ENCODE measurements at places on chromosomes 12 and 14.

DNA sequence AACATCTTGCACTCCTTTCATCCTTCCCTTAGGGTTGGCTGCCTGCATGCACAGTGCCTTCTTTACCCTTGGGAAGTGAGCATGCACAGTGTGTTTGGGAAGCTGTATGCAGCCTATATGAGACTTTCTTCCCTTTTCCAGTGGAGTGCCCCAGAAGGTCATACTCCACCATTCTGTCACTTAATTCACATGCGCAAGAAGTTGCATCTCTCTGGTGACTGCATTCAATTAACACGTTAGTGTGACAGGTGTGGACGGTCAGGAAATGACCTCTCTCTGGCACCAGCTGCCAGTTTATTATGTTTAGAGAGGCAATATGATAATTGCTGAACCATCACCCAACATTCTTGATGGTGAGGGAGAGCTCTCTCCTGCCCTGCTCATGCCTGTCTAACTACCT is 770.0 kb downstream of the FLRT2 start:
- DNase-seq: no peak

GRCh38 chr12:62649412-62650138 is 182.9 kb downstream of the MON2 start:
- no peak for DNase-seq

- no peak for DNase-seq
Measured at GRCh38 chr12:252636-253035, 10.0 kb downstream of the SLC6A13 start.

DNA sequence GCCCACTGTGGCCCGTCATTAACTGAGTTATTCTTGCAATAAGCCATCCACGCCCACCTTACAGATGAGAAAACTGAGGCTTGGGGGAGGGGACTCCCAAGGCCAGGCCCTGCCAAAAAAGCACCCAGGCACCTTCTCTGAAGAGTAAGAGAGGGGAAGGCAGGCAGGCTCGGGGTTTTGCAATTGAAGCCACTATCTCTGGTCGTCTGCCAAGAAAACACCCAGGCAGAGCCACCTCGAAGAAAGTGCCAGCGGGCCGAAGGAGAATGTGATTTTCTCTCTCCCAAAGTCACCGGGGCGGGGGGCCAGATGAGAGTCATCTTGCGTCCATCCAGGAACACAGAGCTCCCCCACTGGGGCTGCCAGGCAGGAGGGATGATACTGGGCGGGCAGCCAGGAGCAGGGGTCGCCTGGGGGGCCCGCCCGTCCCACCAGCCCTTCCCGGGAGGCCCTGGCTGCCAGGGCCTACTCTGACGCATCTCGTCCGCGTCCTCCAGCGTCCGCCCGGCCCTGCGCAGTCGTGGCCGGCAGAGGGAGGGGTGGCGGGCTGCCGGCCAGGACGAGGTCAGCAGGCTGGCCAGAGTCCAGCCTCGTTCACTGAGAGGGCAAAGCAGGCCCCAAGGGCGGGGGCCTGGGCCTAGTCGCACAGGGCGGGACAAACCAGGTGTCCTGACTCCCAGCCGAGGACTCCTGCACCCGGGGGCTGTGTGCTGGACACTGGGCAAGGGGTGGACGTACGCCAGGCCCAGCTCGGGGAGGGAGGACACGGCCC is 74.3 kb downstream of the RFLNA start:
- DNase-seq: no peak

DNA sequence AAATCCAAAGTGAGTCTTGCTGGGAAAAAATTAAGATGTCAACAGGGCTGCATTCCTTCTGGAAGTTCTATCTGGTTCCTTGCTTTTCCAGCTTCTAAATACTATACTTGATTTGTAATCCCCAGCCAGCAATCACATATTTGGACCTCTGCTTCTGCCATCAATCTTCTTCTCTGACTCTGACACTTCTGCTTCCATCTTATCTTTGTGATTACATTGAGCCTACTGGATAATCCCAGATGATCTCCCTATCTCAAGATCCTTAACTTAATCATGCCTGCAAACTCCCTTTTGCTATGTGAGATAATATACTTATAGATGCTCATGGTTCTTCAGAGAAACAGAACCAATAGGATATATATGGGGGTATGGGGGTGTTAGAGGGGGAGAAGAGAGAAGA is 49.9 kb upstream of the ZDHHC17 start:
- DNase-seq: no peak

DNA sequence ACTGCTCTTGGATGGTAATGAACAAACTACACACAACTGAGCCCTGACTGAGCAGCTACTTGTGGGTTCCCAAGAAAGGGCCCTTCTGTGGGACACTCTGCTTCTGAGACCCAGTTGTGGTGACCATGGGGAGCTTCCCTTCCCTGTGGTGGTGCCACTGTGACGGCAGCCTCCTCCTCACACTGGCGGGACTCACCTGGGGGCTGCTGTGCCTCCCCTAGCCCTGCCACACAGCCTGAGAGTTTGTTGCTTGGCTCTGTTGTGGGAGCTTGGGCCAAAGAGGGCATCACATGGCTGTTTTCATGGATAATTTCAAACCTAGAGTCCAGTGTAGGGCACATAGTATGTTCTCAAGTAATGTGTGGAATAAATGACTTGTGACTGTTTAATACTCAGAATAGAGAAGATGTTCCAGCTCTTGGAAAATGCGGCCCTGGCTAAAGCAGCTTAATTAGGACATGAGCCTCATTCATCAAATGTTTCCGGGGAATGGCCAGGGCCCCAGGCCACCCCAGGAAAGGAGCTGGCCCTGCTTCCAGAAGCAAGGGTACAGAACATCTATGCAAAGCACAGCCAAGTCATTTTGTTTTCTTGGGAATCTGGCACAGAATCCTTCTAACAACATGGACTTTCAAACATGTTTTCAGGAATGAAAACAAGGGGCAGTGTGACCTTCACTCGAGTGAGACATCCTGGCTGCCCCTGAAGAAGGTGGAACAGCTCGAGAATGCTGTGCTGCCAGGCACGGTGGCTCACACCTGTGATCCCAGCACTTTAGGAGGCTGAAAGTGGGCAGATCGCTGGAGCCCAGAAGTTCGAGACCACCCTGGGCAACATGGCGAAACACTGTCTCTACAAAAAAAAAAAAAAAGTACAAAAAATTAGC is 21.2 kb downstream of the ZFYVE21 start:
- no peak for DNase-seq

DNA sequence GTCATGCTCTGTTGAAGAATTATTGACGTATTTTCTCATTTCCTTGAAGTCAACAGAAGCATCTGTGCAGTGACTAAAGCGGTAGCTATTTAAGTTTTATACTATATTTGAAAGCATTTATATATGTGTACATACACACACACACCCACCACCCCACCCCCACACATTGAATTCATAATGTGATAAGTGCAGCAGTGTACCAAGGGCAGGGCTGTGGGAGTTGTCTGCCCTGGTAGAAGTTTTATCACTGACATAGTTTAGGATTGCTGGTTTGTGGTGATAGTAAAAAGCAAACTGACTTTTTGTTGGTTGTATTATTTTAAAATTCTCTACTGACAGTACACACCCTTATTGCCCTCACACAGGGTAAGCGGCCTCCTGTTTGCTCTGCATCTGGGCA is 39.1 kb downstream of the GAS2L3 start:
- DNase-seq: no peak
